ENCODE measurements at places on chromosomes 6 and 20.

GRCh38 chr6:12012038-12012557 is at the start of gene HIVEP1:
TSS of gene HIVEP1 (plus strand) at chr6:12012312. CDS start at chr6:12015629, 3,317 bp downstream.
- no peak for DNase-seq

DNA sequence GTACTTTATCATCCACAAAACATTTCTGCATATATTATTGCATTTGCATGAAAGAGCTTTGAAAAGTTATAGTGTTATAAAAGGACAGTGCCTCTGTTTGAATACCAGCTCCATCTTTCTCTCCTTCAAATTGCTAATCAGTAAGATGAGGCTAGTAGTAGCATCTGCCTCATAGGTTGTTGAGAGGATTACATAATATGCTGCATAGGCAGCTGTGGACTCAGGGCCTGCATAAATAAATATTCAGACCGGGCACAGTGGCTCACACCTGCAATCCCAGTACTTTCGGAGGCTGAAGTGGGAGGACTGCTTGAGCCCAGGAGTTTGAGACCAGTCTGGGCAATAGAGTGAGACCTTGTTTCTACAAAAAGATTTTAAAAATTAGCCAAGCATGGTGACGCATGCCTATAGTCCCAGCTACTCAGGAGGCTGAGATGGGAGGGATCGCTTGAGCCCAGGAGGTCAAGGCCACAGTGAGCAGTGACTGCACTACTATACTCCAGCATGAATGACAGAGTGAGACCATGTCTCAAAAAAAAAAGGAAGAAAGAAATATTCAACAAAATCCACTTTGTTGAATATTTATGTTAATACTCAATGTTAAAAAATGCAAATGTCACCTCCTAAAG is 18.3 kb upstream of the SEC63 start:
- DNase-seq: no peak

GRCh38 chr6:158073776-158074175 is 92.1 kb downstream of the SYNJ2 start:
- DNase-seq: no peak

DNA sequence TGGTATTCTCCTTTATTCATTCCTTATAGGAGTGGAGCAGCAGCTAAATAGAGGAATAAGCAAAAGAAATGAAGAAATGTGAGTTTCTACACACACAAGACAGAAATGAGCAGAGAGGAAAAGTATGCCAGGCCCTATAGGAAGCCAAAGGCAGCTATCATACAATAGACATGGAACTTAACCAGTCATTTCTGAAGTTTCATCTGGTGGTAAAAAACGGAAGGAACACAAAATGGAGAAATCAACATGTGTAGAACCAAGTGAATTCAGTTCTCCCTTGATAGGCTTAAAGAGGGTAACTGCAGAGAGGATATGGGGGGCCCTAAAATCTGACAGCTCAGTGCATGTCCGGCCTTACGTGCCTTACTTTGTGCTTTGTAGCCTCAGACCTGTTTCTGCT is 44.6 kb downstream of the TSBP1 start:
- no peak for DNase-seq

GRCh38 chr6:136067731-136068341 is 182.3 kb downstream of the MTFR2 start:
- DNase-seq: no peak

GRCh38 chr20:47740121-47740861 is 45.0 kb downstream of the SULF2 start:
- no peak for DNase-seq

DNA sequence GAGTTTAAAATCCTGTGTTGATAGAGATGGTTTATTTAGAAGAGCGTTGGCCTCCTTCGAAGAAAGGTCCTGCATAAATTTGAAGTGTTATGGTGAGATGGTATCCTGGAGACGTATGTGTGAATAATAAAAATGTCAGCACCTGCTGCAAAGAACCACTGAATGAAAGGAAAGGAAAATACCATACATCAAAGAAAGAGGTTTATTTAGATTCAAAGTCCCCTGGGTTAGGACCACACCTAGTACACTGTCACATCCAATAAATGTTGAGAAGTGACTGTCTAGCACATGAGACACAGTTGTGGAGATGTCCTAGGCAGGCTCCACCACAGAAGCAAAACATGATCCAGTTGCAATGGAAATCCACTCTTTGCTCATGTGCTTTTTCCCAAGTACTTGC is 214.7 kb downstream of the PAX1 start:
- no peak for DNase-seq

- no peak for DNase-seq
Measured at GRCh38 chr6:12361042-12361765, 71.0 kb downstream of the EDN1 start.

- no peak for DNase-seq
Measured at GRCh38 chr20:313948-314347, 11.4 kb upstream of the SOX12 start.

DNA sequence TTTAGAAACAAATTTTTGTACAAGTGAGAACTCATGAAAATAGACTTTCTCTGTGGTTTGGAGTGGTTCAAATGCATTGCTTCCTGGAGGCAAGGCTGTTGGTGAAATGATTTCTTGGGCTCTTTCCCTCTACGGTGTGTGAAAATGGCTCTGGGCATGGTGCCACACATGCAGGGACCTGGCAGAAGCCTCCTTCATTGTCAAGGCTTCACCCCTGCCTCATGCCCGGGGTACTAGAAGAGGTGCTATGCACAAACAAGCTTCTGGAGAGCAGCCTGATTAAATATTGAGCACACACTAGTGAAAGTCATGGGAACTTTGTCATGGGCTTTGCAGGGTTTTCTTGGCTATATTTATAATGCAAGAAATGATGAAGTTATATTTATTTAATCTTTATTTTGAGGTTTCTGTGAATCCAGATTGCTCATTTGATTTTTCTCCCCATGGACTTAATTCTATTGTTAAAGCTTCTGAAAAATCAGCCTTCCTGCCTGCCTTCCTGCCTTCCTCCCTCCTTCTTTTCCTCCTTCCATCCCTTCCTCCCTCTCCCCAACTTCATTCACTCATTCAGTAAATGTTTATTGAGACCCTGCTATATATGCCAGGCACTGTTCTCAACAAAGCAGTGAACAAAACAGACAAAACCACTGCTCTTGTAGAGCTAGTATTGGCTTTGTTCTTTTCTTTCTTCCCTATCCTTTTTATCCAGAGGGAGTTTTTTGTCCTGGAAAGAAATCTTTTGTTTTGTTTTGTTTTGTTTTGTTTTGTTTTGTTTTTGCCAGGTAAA is 21.0 kb downstream of the C6orf89 start:
- DNase-seq: no peak

DNA sequence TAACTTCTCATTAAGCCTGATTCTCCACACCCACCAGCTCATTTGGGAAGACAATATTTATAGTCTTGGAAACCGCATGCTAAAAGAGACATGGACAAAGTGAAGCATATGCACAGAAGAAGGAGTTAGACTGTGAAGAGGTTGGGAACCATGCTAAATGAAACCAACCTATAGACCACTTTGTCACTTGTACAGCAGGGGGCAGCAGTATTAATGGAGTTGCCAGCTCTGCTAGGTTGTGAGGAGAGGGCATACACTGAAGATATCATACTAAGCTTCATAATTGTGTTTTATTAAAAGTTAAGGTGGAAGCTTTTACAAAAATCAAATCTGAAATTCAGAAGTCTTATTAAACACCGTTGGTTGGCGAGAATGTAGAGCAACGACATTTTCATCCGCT is 38.3 kb upstream of the HMGCLL1 start:
- DNase-seq: no peak

GRCh38 chr6:36600564-36601146 is 6.5 kb downstream of the SRSF3 start:
- no peak for DNase-seq

DNA sequence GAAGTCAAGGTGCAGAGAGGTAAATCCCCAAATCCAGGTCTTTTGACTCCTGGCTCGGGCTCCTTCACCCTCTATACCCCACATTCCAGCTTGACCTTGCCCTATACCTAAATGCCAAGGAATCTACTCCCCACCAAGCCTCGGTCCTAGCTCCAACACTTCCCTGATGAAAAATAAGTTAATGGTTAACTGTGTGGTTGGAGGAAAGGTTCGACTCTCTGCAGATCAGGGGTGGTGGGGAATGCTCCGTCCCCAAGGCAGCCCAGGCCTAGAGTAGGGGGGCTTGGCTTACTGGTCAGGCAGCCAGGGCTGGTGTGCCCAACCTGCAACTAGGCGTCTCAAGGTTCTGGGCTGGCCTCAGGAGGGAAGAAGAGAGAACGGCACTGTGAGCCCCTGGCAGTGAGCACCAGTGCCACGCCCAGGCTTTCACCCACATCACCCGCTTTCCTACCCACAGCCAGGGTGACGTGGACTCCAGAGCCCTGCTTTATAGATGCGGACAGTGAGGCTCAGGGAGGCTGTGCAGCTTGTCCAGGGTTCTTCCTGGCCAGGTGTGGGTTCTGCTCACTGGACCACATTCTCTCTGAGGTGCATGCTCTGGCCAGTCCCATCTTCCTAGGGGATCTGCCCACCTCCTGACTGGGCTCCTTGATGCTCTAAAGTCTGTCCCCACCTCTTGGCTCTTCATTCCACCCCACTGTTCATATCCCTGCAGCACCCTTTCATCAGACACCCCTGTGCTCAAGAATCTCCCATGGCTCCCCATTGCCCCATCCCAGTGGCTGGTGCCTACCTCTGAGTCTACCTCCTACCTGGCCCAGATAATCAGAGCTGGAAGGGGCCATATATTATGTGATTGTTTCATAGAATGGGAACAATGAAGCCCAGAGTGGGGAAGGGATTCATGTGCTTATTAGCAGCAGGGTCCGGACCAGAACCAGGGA is 8.2 kb downstream of the SPDEF start:
- DNase-seq: no peak

DNA sequence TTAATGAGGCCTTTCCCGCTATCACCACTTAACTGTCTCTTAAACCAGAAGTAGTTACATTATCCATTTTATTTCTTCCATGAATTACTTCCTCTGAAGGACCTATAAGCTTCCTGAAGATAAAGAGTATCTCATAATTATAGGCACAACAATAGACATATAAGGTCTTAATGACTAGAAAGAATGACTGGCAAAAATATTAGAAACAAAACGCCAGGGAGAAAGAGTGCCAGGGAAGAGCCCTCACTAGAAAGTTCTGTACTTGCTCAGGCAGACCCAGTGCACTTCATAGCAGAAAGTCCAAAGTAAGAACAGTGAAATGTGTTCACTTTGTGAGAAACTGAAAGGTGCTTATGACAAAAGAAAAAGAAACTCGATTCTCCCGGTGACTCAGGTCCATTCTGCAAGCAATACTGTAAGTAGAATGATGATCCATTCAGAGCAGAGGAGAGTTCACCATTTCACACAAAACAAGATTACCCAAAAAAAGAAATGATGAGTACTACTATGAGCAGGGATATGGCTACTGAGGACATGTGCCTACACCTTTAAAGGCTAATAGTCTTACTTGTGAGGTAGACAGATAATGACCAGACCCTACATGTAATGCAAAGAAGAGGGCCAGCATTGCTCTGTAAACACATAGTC is 5.5 kb downstream of the ZNF334 start:
- DNase-seq: no peak

DNA sequence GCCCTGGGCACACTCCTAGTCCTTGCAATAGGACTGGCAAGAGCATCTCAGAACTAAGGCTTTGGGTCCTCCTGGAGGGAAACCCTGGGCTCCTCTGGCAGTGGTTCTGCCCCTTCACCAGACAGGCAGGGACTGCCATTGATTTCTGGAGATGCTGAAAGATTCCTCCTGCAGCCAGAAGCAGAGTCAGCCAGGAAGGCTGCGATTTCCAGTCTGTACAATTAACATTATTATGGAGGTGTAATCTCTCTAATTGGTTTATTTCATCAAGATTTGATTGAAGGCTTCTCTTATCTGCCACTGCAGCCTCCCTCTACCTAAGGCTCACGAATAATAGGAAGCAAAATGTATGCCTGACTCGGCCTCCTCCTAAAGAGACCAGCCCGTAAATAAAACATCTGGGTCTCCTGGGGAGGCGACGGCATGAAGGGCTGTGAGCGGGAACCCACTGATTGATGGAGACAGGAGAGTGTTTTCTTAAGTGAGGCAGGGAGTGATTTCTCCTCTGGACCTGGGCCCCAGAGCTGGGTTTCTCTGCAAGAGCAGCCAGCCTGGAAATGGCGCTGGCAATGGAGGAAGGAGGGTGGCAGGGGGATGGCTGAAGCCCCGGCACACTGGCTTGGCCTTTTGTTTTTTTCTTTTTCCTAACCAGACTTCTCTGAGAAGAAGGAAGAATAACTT is 689.6 kb downstream of the DHX35 start:
- DNase-seq: no peak

DNA sequence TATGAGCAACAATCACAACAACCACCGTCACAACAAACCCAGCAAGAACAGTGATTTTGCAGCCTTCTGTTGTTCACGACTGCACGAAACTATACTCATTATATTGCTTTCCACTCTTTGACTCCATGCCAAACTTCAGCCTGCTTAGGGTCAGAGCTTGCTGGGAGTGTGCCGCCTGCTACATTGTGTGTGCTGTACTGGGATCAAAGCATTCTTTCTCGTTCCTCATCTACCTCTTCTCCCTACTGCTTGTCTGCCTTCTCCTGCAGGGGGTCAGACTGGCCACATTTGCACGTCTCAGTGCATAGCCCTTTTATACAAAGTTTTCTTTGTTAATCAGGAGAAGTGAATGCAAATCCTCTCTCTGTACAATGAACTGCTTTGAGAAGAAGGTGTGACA is 401.6 kb upstream of the CITED2 start:
- DNase-seq: no peak

DNA sequence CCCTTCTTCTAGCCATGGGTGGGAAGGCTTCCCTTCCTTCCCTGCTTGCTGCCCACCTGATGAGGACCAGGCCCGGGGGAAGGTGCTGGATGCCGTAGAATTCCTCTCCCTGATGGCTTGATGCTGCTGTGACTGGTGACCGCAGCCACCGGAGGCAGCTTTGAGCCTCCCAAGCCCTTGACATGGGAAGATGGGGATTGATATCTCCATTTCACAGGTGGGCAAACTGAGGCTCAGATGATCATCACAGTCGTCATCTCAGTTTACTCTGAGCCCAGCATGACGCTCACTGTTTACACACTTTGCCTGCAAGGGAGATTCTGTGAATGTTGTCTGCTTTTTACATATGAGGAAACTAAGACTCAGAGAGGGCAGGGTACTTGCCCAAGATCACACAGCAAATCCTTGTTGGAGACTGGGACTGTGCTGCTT is 43.9 kb downstream of the SRC start:
- no peak for DNase-seq

- no peak for DNase-seq
Measured at GRCh38 chr6:73180076-73180738, 45.1 kb downstream of the KHDC1L start.

GRCh38 chr20:35643045-35643444 is 21.7 kb downstream of the CPNE1 start:
- DNase-seq: no peak

All from stimulated activated CD4-positive, alpha-beta T cell treated with anti-CD3 and anti-CD28 coated beads, Interleukin-2, amount 100 ng/mL, for 48 hours (primary cell).